ENCODE measurements at places on chromosomes 7 and 10.

DNA sequence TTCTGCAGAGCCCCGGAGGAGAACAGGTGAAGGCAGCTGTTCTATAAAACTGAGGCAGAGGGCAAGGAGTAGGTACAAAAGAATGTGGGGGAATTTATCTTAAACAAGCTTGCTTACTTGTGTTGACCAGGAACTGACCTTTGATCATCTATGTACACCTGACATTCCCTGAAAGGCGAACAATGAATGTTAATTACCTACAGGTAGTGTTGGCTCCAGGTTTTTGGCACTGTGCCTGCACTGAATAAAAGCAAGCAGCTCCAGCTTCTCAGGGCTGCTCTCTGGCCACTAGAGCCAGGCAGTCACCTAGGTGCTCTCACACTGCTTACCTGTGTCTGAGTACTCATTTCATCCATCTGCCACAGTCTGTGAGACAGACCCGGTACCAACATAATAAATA, 87.0 kb downstream of the RAPGEF5 start:
- no peak for DNase-seq

- DNase-seq: no peak
Observed at GRCh38 chr7:130090745-130091532, 20.6 kb downstream of the KLHDC10 start.

DNA sequence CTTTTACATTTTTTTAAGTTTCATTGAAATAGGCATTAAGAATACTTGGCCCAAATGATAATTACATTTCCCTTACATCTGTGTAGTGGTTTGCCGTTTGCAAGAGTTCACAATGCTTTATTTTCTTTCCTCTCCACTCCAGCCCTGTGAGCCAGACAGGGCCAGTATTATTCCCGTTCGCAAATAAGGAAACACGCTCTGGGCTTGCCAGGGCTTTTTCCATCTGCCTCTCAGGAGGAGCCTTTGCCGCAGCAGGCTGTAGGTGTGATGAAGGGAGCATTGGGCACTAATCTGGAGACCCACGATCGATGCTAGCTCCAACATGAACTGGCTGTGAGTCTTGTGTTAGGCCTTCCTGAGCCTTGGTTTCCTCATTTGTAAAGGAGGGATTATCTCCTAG, 154.4 kb downstream of the GALNT17 start:
- DNase-seq: no peak

- no peak for DNase-seq
Observed at GRCh38 chr10:23005150-23005549, 77.3 kb downstream of the ARMC3 start.

Data from KBM-7 (cell line).